CD4-positive, alpha-beta T cell treated with Interleukin-15 for 1 hour (primary cell): ENCODE measurements at places on chromosomes 2 and 18.

DNA sequence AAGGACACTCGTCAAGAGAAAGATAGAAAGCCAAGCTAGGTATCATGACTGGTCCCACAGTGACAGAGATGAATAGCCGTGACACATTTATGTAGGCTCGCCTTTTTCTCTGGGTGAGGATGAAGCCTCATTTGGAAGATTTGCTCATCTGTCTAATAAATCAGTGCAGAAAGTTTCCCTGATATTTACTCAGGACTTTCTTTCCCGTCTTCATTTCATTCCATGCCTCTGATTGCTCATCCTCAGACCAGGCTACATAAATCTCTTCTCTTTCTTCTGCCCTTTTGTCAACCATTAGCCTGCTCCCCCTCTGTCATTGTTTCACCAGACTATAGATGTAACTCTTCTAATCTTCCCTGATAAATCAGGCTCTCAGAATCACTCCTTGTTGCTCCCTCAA lies 361.8 kb upstream of the MEIS1 start:
- no peak for DNase-seq

DNA sequence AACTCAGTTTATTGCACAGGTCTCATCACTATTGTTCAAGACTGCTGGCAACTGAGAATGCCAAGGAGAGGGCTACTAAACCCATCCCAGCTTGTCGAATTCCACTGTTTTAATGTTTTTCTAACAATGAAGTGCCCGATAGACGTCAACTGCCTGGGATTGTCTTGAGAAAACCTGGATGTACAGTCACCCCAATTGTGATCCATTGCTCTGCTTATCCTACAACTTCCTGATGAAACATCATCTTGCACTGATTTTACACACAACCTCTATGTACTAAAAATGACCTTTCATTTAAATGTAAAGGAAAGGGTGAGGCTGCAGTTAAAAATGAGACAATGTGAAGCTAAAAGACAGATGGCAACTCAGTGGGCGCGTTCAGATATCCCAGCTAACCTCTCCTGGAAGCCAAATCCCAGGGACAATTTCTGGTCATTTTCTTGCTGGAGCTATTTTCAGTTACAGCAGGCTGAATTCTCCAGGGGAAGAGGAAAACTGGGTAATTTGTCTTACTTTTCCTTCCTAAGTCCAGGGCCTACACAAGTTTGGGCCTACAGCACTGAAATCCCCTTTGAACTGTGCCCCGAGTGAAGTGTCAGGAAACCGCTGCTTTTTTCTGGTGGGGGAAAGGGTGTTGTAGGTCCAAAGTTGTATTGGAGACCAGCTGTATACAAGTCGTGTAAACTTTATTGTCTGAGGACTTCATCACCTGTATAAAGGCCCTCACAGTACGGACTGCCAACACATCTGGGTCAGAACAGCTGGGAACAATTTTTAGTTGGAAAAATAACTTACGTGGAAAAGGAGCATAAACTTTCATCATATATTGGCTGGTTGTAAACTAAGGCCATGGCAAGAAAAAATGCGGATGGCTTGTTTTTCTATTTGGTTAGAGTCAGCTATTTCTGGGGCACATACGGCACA lies 68.9 kb upstream of the LTBP1 start:
- DNase-seq: no peak

GRCh38 chr18:47906408-47906807 lies 24.1 kb downstream of the SMAD2 start:
- DNase-seq: no peak

DNA sequence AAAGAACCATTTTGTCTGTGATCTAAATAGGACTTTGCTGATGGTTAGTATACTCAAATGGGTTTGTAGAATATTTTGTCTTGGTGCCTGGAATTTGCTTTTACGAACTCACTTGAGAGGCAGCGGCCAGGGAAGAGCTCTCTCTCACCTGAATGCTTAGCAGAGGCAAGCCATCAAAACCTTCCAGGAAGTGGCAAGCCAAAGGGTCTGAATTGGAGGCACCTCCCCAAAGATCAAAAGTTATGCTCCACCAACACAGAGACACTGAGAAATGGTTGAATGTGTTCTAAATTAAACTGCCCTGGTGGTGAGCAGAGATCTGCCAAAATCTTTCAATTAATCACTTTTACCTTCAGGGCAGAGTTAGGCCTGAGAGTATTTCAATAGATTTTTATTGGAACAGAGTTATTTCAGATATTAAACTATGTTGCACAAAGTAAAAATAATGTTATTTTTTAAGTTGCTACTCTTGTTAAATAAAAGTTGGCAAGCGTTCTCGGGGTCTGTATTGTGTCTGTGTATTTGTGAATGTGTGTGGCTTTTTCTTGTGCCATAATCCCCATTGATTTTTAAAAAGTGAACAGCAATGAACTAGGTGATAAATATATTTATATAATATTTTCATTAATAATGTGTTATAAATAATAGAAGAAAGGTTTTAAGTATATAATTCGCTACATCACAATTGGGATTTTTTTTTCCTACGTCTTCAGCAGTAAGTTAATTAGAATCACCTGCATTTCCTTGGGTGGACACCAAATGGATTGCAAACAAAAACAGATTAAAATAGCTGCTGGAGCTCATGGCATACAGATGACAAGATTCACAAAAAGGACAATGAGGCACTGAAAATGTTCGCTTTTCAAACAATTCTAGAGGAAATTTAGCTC lies 416.1 kb downstream of the ARHGAP15 start:
- DNase-seq: no peak

GRCh38 chr2:175187378-175187777 lies 5.9 kb upstream of the ATP5MC3 start:
- no peak for DNase-seq

- DNase-seq: no peak
These were observed 267.2 kb upstream of the CYRIA start for GRCh38 chr2:16932826-16933225.

DNA sequence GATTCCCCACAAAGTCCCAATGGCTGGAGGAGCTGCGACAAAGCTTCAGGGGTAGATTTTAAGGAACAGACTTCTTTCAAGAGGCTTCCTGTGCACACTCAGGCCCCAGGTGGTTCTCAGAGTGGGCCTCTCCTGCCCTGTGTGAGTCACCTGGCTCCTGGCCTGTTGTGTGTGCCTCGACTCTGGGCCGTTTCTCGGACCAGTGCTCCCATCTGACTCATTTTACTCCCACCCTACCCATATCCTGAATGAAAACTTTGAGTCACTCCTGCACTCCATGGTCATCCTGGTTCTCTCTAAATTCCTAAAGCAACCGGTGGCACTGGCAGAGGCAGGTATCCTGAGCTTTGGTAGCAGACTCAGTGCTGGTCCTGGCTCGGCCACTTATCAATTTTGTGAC lies 84.1 kb downstream of the CELF4 start:
- no peak for DNase-seq

- DNase-seq: no peak
These were observed 94.6 kb upstream of the SMAD2 start for GRCh38 chr18:48024881-48025660.

DNA sequence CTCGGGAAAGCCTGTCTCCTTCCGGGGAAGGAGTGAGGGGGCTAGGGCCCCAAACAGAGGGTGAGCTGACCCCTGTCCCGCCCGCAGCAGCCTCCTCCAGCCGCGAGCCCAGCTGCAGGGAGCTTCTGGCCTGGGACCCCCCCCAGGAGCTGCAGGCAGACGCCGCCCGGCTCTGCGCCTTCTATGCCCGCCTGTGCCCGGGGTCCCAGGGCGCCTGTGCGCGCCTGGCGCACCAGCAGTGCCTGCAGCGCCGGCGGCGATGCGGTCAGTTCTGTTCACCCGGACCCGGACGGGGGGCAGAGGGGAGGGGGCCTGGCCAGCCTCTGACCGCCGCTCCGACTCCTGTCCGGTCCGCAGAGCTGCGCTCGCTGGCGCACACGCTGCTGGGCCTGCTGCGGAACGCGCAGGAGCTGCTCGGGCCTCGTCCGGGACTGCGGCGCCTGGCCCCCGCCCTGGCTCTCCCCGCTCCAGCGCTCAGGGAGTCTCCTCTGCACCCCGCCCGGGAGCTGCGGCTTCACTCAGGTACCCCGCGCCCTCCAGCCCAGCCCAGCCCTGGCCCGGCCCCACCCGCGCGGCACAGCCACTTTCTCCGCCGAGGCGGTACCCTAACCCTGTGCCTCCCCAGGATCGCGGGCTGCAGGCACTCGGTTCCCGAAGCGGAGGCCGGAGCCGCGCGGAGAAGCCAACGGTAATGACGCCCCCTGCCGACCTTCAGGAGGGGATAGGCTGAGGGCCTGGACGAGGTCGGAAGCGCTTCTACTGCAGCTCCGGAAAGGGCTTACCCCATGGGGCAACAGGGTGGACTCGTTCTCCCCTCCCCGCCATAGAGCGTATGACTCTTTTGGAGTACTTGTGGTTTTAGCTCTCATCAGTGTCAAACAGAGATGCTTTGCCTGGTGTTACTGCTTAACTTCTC lies 2.0 kb upstream of the CHRND start:
- DNase-seq: no peak

DNA sequence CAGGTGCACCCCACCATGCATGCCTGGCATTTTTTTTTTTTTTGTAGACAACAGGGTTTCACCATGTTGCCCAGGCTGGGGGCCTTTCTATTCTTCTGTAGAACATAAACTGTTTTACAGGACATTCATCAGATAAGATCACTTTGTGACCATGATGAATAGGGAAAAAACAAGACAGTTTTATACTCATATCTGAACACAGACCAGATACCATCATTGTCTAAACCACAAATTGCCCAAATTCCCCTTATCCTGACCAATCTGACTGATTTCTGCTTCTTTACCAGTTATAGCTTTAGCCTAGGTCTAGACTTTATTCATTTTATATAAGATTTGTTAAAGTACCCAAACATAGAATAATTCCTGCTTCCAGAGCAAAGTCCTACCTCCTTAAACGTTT lies 1699.3 kb upstream of the TMEFF2 start:
- no peak for DNase-seq

- DNase-seq: no peak
These were observed 678.8 kb downstream of the KCNJ3 start for GRCh38 chr2:155377266-155377680.

DNA sequence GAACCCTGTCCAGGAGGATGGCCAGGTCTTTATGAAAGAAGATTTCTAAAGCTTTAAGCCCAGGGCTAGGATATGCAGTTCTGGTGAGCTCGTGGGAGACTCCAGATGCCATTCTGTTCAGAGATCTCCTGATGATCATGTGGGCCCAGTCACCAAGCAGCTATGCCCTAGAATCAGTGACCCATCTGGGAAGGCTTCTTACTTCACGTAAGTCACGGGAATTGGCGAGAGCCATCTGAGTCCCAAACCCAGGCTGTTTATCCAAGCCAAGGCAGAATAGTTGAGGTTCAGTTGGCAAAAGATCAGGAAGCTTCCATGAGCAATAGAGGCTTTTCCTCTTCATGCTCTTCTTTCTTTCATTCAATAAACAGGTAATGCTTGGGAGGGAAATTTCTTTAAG lies 23.9 kb downstream of the ANTXR1 start:
- DNase-seq: no peak

- DNase-seq: no peak
These were observed 41.3 kb downstream of the RRM2 start for GRCh38 chr2:10163498-10164486.

DNA sequence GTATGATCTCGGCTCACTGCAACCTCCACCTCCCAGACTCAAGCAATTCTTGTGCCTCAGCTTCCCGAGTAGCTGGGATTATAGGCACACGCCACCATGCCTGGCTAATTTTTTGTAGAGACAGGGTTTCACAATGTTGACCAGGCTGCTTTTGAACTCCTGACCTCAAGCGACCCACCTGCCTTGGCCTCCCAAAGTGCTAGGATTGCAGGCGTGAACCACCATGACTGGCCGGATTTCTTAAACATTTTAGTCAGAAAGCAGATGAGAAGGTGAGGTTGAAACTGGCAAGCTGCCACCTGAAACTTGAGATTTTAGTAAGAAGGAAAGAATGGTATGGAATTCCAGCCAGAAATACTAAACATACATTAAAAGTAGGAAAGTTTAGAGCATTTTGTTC lies 31.9 kb downstream of the KLHL23 start:
- DNase-seq: no peak

GRCh38 chr2:103734911-103735310 lies 973.1 kb downstream of the TMEM182 start:
- no peak for DNase-seq

DNA sequence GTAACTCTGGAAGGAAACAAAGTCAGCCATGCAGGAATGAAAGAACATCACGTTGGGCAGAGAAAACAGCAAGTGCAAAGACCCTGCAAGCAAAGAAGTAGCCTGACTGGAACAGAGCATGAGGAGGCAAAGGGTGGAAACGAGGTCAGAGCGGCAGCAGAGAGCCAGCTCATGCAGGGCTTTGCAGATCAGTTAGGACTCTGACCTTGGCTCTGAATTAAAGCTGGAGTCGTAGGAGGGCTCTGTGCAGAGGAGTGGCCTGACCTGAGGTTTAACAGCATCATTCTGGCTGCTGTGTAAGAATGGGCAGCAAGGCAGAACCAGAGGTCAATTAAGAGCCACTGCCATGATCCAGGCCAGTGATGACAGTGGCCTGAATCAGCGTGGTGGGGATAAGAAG lies 220.7 kb downstream of the PRKCE start:
- no peak for DNase-seq

- DNase-seq: no peak
These were observed 17.5 kb upstream of the CDC42EP3 start for GRCh38 chr2:37688771-37689468.

DNA sequence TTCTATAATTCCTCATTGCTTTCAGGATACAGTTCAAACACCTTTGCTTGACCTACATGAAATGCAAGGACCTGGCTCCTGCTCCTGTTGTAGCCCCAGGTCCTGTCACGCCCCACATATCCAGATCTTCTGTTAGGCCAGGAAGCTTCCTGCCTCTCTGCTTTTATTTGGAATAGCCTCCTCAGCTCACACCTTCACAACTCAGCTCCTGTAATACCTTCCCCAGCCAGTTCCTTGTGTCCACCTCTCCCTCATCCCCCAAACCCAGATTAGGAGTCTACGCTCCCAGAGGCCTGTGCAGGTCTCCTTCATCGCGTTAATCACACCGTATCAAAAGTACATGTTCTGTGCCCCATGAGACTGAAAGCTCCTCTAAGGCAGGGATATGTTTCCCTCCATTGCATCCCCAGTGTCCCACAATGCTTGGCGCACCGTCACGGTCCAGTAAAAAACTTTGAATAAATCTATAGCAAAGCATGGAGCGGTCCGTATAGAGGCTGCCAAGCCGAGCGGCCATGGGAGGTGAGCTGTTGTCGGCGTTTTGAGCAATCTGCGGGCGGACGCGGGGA lies 371 bp downstream of the MDH1B start:
- no peak for DNase-seq

DNA sequence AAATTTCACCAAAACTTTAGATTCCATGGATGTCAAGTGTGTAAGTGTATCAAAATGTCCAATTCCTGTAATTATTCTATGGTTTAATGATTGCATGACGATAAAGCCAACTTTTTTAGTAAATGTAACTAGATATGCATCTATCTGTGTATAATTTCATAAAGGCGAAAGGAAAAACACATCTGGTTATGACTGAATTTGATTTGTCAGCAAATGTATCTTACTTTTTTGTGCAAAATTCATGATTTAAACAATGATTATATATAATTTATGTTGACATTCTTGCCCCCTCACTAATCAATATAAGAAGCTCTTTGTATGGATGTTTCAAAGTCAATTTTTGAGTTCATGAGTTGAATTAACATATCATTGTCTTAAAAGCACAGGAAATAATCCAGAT lies 138.5 kb downstream of the KCNJ3 start:
- no peak for DNase-seq
